ENCODE measurements at places on chromosomes 11 and 22. TPM values are rescaled to one million over a fixed set of nuclear protein-coding genes. Genes with fewer than 3 reads are reported as not detected.

- no peak overlapping the region for H3K27ac ChIP-seq
- no peak overlapping the region for H3K4me3 ChIP-seq
- H3K36me3 ChIP-seq: peaks cover 3% of the 10 kb centered on the region
- H3K4me1 ChIP-seq: peaks cover 37% of the 10 kb centered on the region
These were observed 22.3 kb downstream of the TMEM123 start for GRCh38 chr11:102430158-102430836.

DNA sequence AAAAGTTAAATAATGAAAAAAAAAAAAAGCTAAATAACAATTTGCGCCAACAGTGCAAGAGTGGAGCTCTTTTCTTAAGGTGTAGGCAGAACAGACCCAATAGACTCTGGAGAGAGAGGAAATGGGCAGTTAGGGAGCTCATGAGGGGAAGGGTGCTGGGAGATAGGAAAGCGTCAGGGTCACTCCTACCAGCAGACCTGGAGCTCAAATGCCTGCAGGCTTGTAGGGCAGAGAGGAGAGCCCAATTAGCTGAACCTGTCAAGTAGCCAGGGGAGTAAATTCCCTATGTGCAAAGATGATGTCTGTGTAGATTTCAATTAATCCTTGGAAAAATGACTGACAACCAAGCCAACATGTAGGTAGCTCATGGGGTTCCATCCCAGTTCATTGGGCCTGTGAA, 73.0 kb downstream of the RAB30 start:
- no peak overlapping the region for H3K27ac ChIP-seq
- no peaks in the 10 kb centered on the region for H3K27me3 ChIP-seq
- H3K36me3 ChIP-seq: no peaks in the 10 kb centered on the region
- no peaks in the 10 kb centered on the region for H3K4me1 ChIP-seq
- no peak overlapping the region for H3K4me3 ChIP-seq
- DNase-seq: no peak

DNA sequence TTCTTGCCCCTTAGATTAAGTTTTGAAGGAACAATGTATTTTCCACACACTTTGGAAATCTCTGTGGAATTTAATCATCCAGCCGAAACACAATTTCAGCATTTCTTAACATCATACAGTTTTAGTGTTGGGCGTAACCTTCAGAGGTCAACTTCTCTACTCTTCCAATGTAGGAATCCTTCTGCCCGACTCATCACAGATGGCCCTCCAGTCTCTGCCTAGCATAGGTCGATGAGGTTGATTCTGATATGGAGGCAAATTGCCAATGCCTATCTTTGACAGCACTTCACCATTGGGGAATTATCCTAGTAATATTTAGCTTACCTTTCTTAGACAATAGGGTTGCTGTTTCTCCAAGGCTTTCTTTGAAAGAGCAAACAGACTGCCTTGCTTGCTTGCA, 175.7 kb upstream of the TTC12 start:
- no peak overlapping the region for H3K27ac ChIP-seq
- no peaks in the 10 kb centered on the region for H3K27me3 ChIP-seq
- H3K4me1 ChIP-seq: no peaks in the 10 kb centered on the region
- H3K36me3 ChIP-seq: no peaks in the 10 kb centered on the region
- H3K4me3 ChIP-seq: no peak overlapping the region

TRPC6 gene
- total RNA-seq: 28.4 TPM

DNA sequence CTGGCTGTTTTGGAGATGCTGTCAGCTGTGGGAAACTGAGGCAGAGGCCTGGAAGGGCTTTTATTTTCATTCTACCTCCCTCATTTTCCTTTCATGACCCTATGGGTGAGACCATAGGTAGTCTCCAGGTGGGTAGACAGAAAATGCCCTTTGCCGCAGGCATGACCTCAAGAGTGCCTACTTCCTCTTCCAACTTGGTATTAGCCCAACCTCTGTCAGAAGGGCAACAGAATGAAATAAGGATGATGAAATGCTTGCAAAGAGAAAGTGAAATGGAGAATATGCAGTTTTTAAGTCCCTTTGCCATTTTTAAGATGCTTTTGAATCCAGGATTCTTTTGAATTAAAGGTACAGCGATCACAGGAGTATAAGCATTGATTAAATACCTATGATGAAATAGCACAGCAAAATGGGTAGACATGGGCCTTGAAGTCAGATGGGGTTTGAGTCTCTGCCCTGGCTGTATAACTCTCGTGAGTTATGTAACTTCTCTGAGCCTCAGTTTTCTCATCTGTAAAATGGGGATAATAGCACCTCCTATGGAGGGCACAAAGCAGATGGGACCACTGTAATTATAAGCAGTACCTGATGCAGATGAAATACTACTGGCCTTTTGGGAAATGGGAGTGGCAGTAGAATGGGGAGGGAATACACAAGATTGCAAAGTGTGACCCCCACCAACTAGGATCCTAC, 3.7 kb downstream of the ASPHD2 start:
- no peaks in the 10 kb centered on the region for H3K36me3 ChIP-seq
- H3K27me3 ChIP-seq: no peaks in the 10 kb centered on the region
- no peak for DNase-seq
- peaks cover 9% of the 10 kb centered on the region for H3K4me1 ChIP-seq
- no peak overlapping the region for H3K4me3 ChIP-seq

GRCh38 chr11:99464985-99465384, 444.2 kb downstream of the CNTN5 start:
- H3K27me3 ChIP-seq: no peaks in the 10 kb centered on the region
- no peak overlapping the region for H3K27ac ChIP-seq
- DNase-seq: no peak
- no peaks in the 10 kb centered on the region for H3K36me3 ChIP-seq
